Activated CD8-positive, alpha-beta memory T cell treated with anti-CD3 and anti-CD28 coated beads, Interleukin-2, amount 50 U/mL, for 4 hours (primary cell): ENCODE measurements at places on chromosomes 6 and 20.

DNA sequence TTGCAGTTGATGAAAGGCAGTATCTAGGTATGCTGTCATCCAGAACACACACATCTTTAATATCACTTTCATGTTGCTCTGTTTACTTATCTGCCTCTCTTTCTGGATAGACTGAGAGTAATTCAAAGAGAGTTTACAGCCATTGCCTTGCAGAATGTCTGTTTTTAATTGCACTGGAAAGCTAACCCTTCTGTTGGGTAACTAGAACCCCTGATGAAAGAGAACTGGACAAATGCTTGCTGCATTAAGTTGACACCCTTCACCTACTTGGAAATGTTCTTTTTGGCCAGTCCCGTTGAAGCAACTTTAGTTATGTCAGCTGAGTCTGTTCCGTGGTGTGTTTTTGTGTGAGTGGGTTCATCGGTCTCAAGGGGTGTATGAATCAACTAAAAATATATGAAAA, 383.8 kb upstream of the CITED2 start:
- DNase-seq: no peak

GRCh38 chr20:59676126-59676850, 71.9 kb downstream of the PHACTR3 start:
- no peak for DNase-seq

- no peak for DNase-seq
Observed at GRCh38 chr6:16229700-16230099, 8.7 kb upstream of the GMPR start.

DNA sequence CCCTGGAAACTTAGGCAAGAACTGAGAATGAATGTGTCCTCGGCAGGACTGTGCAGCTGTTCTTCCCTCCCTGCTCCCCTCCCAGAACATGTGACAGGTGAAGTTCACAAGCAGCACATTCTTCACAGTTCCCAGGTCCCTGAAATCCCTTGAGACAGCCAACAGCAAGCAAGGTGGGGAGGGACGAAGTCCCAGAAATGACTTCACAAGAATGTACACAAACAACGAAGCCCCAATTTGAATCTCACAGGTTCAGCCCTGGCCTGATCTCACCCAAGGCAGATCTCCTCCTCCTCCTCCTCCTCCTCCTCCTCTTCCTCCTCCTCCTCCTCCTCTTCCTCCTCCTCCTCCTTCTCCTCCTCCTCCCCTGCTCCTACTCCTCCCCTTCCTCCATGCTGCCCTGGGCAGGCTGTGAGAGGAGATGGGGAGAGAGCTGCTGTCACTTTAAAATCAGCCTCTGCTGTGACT, 32.4 kb downstream of the WRNIP1 start:
- DNase-seq: no peak
